Hepatic stellate cell (primary cell): ENCODE measurements at places on chromosomes 6 and 20.

DNA sequence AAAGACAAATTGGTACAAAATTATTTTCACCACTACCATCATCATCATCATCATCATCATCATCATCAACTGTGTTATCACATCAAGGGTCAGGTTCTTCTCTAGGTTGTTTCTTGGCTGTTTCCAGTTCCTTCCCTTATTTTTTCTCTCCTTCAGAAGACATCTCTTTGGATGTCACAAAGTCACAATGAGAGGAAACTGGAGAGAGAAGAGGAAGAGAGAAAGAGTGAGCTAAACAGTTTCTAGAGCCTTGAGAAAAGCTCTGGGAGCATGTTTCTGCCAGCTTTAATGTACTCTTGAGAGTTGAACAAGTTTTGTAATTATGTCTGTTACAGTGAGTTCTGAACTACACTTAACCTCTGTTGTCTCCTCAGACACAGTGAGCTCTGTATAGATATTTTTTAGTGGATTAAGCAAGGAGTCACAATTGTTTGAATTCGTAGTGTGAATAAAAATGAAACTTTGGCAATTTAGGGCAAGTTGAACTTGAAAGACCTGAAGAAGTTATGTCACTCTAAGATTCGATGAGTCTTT, 123.0 kb upstream of the AKIRIN2 start:
- no peak for DNase-seq

DNA sequence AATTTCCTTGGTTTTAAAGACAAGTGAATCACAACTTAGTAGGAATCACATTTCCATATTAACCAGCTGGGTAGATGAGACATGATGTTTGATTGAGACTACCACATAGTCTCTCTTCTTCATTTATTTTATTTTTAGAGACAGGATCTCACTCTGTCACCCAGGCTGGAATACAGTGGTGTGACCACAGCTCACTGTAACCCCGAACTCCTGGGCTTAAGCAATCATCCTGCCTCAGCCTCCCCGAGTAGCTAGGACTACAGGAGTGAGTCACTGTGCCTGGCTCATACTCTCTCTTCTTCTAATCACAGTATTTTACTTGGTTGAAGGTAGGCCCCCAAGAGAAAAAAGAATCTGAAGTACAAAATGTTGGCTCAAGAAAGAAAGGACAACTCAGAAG, 80.2 kb upstream of the ASF1A start:
- no peak for DNase-seq

DNA sequence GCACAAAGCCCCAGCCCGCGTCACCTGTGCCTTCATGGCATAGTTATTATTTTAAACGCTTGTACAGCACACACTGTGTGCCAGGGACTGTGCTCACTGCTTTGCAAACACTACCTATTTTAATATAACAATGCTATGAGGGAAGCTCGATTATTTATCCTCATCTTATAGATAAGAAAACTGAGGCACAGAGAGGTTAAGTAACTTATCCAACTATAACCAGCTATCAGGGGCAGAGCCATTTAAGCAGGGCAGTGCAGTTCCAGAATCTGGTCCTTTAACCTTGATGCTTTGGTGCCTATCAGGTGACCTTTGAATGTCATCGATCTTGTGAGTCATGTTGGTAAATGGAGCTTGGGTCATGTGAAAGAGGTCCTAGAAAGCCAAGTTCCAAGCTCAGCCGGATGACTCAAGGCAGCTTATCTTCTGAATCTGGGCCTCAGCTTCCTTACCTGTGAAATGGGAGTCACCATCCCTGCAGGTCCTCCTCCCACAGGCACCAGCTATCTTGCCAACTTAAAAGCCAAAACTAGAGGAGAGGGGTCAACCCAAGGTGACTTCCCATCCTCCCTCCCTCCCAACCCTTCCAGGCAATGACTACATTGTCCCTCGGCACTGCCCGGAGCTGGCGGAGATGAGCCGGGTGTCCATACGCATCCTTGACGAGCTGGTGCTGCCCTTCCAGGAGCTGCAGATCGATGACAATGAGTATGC, 56.4 kb upstream of the TTPAL start:
- no peak for DNase-seq

DNA sequence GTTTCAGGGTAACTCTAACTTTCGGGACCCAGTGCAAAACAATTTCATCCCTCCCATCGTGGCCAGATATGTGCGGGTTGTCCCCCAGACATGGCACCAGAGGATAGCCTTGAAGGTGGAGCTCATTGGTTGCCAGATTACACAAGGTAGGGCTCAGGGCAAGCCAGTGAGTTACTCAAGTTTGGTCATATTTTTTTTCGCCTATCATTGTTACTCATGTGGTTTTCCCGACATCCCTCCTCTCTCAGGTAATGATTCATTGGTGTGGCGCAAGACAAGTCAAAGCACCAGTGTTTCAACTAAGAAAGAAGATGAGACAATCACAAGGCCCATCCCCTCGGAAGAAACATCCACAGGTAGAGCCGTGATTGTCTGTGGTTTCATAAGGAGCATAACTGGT, 58.2 kb downstream of the DCBLD1 start:
- no peak for DNase-seq

DNA sequence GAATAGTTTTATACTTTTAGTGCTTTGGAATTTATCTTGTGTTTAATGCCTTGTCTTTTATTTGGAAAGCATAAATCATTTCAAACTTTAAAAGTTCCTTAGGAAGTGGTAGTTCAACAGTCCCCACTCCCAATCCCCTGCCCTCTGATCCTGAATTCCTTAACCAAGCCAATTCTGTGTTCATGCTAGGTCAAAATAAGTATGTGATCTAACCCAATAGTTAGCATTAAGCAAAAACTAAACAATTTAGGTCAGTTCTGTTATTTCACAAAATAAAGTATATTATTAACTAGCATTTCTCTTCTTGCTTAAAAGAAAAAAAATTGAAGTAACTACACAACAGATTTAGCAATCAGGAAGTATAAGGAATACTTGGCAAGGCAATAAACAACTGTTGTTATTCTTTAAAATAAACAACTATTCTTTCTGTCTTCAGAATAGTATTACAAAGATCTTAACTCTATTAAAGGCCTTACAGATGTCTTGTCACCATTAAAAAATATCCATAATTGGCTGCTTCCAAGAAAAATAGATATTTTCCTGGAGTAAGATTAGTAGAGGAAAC, 37.0 kb downstream of the AKIRIN2 start:
- no peak for DNase-seq

DNA sequence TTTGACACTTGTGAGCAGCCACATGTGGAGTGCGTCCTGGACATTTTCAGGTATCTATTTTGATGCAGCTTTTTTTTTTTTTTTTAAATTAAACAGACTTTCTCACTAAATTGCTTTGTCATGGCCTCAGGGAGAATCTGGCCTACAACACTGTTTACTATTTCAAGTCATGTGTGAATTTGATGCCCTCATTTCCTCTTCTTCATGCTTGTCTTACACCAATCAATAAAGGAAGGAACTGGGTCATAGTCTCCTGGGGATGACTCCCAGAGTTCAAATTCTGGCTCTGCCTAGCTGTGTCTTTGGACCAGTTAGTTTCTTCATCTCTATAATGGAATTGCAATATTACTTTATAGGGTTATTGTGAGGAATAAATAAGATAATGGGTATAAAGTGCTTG, 554.1 kb downstream of the PRKN start:
- DNase-seq, result no peak

DNA sequence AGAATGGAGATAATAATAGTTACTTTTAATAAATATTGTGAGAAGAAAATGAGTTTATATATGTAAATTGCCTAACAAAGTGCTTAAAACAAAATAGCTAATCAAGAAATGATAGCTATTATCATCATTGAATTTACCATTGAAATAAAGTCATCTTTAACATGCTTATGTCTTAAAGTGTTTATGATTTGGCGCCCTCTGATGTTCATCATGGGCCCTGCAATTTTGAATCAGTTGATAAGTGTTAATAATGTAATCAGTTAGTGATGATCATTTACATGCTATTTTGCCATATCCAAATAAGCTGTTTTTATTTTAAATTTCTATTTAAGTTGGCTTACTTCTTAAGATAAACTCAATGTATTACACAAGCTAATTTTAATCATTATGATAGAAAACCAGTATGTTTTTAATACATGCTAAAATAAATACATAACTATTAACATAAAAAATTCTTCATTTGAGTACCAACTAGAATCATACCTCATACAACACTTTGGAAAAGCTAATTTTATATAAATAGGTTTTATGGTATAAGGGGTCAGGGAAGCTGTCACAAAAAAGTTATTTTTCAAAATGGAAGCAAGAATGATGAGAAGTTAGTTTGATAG, 39.2 kb upstream of the TPD52L1 start:
- no peak for DNase-seq

DNA sequence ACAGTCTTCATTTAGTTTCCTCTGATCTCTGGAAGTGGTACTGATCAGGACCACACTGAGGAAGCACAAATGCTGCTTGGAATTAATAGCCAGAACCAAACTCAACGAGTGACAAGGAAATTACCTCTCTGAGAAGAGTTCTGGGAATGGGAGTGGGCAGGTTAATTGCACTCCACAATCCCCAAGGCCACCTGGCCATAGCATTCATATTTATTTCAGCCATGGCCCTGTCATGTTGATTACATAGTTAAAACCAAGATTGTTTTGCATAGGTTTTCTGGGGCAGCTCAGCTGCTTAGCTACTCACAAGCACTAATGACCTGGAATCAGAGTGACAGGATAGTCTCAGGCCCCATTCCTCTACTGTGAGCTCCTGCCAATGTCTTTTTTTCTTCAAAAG, 230.2 kb upstream of the RIMS1 start:
- no peak for DNase-seq

GRCh38 chr20:44532259-44532980, 10.6 kb upstream of the SERINC3 start:
- DNase-seq, result no peak

- DNase-seq, result no peak
Measured at GRCh38 chr20:50277460-50278376, 87.1 kb downstream of the CEBPB start.

- DNase-seq, result no peak
Measured at GRCh38 chr6:15930207-15930606, 198.7 kb upstream of the MYLIP start.

- no peak for DNase-seq
Measured at GRCh38 chr6:139763468-139764210, 389.2 kb upstream of the CITED2 start.

GRCh38 chr6:143074101-143074500, 13.4 kb downstream of the AIG1 start:
- no peak for DNase-seq

DNA sequence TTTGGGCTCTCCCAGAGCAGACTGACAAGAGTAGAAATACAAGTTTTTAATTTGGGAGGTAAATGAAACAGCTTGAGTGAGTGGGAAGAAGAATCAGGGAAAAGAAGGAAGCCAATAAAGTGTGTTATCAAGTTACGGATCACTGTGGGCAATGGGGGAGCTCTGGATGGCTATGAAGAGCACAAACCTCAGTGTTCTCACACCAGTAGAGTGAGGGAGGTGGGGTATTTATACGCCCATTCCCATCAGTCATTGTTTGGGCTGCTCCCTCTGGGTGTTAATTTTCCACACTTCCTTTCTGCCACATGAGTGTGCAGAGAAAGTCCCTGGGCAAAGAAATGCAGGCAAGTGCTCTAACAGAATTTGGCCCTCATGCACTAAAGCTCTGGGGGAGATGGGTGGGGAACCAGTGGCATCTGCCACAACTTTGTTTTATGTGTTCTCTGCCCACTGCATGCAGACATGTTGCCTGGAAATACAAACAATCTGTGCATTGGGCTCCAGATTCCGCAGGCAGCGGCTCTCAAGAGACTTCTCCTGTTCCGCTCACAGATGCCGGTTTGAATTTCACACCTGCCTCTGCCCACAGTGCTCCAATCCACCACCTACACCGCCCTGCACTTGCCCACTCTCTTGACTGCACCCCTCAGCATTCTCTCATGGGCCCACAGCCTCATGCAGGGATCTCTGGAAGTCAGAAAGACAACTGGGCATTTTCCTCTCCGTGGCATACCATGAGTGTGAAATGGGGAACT, 211.1 kb upstream of the RNF24 start:
- no peak for DNase-seq

- DNase-seq, result no peak
Measured at GRCh38 chr6:50706575-50706974, 6.8 kb upstream of the TFAP2D start.

- DNase-seq, result no peak
Measured at GRCh38 chr6:40479706-40480105, 107.5 kb downstream of the LRFN2 start.

GRCh38 chr20:40915756-40916155, 112.9 kb upstream of the TOP1 start:
- no peak for DNase-seq

DNA sequence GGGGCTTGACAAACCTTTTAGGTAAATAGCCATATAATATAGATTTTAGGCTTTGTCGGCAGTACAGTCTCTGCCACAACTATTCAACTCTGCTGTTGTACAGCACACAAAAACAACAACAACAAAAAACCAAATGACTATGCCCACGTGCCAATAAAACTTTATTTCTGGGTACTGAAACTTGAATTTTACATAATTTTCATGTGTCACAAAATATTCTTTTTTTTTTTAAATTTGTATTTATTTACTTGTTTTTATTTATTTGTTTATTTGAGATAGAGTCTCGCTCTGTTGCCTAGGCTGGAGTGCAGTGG, 34.8 kb upstream of the B4GALT5 start:
- no peak for DNase-seq

- DNase-seq, result no peak
Measured at GRCh38 chr6:74333406-74333805, 637.4 kb downstream of the CD109 start.

DNA sequence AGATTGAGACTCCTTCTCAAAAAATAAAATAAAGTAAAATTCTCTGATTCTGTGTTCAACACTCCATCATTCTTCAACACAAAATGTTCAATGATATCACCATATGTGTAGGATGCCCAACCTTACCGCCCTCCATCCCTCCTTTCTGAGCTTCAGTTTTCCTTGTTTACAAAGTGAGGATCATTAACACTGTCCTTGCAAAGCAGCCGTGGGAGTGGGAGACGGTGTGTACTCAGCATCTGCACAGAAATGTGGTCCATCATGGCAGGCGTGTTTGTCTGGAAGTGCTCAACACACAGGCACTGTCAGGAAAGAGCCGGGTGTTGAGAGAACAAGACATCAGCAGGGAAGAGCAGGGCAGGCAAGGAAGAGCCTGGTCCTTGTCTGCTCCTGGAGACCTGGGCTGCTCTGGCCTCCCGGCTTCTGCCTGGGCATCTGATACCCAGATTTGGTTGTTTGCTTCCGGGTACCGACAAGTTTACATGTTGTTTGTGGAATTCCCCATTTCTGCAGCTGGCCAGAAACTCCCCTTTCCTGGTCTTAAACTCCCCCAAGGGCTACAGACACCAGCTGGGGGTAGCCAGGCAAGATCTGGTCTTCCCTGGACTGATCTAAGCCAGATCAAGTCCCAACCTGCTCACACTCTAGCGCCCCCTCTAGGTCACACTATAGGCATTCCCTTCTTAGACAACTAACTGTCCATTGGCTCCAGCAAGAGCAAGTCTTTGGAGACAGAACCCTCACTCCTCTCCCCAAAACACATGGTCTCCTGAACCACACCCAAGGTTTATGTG, 26.7 kb upstream of the TTPAL start:
- no peak for DNase-seq
